ENCODE measurements at places on chromosomes 11 and 22.

- DNase-seq, result no peak
Measured at GRCh38 chr11:2926611-2927051, 2.6 kb downstream of the PHLDA2 start.

GRCh38 chr22:29224121-29224858, 18.6 kb downstream of the EMID1 start:
- DNase-seq, result peak; percentile 44

DNA sequence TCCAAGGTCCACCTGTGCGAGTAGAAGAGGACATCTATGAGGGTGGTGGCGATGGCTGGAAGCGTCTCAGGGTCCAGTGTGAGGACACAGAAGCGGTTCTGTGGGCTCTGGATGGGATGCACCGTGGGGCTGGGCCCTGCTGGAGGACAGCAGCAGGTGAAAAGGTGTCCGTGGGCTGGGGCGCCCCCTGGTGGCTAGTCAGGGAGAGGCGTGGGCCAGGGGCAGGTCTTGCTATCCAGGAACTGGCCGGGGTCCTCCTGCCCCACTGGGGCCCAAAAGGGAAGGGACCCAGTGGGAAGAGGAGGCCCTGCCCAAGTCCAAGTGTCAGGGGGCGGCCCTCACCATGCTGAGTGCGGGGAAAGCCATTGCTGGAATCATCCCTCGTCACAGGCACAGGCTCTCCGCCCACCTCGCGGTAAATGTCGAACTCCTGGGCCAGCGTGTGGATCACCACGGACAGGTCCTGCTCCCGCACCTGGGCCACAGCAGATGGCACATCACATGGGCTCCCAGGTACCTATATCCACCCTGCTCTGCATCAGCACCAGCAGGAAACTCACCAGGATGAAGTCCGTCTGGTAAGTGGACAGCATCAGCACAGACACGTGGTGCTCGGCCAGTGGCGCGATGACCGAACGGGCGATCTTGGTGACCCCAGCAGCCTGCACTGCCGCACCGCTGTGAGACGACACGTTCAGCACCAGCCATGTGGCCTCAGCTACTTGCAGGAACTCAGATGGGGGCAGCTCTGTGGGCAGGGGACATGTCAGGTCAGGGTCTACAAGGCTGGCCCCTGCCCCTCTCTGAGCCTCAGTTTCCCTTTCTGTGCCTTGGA, 2.3 kb downstream of the CASTOR1 start:
- DNase-seq, result no peak

DNA sequence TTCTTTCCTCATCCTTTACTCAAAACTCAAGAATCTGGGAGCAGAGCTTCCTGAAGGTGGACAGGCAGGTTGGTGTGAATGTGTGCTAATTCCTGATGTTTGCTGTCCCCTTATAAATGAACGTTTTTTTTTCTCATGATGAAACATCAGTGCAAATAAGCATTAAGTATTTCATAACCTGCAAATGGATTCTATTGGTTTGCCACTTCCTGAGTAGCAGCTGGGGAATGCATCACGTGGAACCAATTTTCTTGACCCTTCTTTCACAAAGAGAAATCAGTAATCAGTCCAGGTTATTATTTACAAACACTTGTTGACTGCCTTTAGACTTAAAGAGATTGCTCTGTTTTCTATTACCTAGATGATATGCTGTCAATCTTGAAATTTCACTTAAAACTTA, 40.1 kb upstream of the SCN3B start:
- DNase-seq, result no peak

DNA sequence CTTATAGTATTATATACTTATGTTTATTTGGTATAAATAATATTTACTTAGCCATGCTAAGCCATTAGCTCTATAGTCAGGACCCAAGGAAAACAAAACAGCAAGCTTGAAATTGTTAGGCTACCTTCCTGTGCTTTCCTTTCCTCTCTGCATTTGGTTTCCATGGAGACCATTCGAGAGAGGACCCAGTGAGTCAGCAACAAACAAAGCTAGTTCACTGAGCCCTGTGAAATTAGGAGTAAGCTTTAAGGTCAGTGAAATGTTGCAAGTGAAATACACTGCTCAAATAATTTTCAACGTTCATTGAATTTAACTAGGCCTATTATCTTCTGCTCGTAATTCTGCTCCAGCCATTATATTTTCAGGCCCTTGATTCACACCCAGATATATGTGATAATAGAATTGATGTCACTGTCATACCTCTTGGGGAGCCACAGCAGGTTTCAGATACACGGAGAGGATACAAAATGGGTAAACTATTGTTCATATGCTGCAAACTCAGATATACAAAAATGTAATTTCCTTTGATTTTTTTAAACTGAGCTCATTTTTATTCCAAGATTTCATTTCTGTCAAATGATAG, 9.1 kb upstream of the OR10D3 start:
- DNase-seq, result peak; percentile 82
